MCF 10A (cell line): ENCODE measurements at places on chromosomes 7 and 10. TPM values are rescaled to one million over a fixed set of nuclear protein-coding genes. Genes with fewer than 3 reads are reported as not detected.

The PSD gene
- total RNA-seq: 0.66 and 0.75 TPM in 2 replicates

The OR2A7 gene
- 10.0 and 13.6 TPM in 2 replicates for total RNA-seq

The RELN gene
- not detected in 2 replicates for total RNA-seq

The CCDC146 gene
- 2.7 and 3.9 TPM in 2 replicates for total RNA-seq

The GATA3 gene
- total RNA-seq: 13.1 and 14.6 TPM in 2 replicates
